ENCODE measurements at places on chromosomes 1 and 21. TPM values are rescaled to one million over a fixed set of nuclear protein-coding genes. Genes with fewer than 3 reads are reported as not detected.

KCND3 gene
- total RNA-seq = 0.07 TPM

DNA sequence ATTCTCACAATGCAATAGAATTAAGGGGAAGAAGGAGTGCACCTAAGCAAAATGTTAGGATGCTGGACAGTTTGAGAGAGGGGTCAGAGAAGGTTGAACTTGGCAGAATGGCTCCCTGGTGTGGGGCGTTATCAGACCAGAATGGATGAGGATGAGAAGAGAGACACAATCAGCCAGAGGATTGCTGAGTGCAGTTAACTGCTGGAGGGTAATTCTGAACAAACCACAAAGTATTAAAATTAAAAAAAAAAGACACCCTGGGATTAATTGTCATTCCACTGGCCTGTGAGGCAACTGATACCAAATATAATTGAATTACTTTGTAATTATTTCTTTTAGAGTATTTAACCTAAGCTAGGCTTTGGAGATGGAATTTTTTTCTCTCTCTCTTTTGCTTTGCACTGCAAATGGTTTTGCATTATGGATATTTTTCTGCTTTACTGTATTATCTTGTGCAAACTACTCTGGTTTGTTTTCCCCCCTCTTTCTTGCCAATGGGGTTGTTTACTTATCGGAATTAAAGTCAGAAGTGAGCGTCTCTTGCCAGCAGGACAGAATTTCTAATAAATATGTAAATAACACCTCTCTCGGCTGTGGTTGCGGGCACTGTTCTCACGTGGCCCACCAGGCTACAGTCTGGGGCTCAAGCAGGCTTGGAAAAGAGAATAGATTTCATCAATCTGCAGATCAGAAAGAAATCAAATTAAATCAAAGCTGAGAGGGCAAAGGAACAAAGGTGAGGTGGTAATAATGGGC lies 572.9 kb upstream of the CAMK1G start:
- no peak for DNase-seq

TCHH gene
- total RNA-seq = not detected

GRCh38 chr1:14786109-14786675 lies 187.7 kb downstream of the KAZN start:
- no peak for DNase-seq

ADAMTS5 gene
- not detected for total RNA-seq

LEFTY2 gene
- not detected for total RNA-seq

OR6N1 gene
- not detected for total RNA-seq

MYOM3 gene
- not detected for total RNA-seq

DAB1 gene
- total RNA-seq = 4.0 TPM

BCL2L15 gene
- 2.2 TPM for total RNA-seq

CELF3 gene
- not detected for total RNA-seq

BRDT gene
- total RNA-seq = not detected

PALMD gene
- total RNA-seq = not detected

- DNase-seq = no peak
Measured at GRCh38 chr1:65150583-65151263, 2.7 kb downstream of the AK4 start.

GRCh38 chr1:155974208-155975115 lies 3.9 kb downstream of the ARHGEF2 start:
- DNase-seq = no peak

LCA5L gene
- total RNA-seq = not detected

DNA sequence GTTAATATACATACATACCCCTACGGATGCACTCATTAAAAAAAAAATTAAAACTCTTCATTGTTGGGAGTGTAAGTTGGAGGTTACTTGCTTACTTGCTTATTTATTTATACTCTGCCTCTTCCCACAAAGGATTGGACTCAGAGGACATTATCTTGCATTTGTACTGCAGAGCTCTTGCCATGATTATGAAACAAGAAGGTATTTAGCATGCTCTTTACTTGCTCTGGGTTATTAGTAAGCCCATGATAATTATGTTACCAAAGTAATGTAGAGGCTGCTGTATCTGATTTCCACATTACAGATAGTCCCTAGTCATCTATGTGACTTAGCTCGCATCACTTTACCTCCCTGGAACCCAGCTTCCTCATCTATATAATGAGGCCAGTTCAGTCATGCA lies 355.1 kb upstream of the PTBP2 start:
- no peak for DNase-seq

DNA sequence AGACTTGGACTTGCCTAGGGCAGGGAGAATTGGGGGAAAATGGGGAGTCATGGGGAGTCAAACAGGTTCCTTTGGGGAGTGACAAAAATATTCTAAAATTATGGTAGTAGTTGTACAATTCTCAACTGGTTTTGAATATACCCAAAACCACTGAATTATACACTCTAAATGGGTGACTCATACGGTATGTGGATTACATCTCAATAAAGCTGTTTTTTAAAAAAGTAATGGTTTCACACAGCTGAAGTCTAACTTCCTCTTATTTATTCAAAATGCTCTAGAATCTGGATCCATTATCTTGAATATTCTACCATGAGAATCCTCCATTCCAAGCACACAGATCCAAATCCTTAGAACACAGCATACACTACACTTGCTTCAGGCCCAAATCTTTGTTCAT lies 11.1 kb downstream of the EIF4G3 start:
- DNase-seq = no peak

KIF17 gene
- not detected for total RNA-seq

GRCh38 chr1:65825741-65826140 lies 33.0 kb downstream of the PDE4B start:
- no peak for DNase-seq

GRCh38 chr1:54318246-54318814 lies 87.9 kb downstream of the SSBP3 start:
- DNase-seq = no peak

ARHGEF19 gene
- 10.4 TPM for total RNA-seq

GRCh38 chr1:37865348-37866120 lies 6.1 kb upstream of the MTF1 start:
- no peak for DNase-seq

ACTL8 gene
- not detected for total RNA-seq

DNA sequence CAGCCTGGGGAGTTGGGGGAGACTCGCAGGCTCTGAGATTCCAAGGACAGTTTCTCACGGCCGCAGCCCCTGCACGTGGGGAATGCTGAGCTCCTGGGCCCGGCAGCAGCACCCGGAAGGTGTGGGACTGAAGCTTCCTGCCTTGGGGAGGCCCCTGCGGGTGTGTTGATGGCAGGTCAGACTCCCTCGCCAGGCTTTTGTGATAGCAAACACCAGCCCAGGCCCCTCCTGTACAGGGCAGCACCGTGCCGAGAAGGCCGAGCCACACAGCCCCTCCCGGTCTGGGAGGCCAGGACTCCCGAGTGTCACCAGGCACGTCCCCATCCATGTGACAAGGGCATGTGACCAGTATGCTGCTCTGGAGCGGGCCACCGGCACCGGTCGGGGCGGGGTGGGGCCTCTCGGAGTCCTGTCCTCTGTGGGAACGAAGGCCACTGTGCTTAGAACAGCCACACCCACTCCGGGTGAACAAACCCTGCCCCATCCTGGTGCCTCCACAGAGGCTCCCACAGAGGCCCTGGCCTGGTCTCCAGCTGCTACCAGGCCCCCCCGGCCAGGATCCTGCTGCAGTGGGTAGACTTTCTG lies 31.1 kb upstream of the ARHGEF16 start:
- DNase-seq = no peak

DNA sequence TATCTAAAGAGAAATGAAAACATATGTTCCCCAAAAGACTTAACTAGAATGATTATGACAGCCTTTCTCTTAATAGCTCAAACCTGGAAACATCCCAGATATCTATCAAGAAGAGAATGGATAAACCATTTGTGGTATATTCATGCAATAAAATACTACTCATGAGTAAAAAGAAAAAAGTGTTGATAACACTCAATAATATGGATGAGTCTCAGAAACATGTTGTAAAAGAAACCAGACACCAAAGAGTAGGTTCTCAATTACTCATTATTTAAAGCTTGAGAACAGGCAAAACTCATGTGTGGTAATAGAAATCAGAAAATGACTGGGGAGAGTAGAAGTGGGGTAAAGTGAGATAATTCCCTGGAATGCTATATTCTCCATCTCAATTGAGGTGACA lies 154.1 kb downstream of the PHTF1 start:
- DNase-seq = no peak

GRCh38 chr1:240237305-240237721 lies 145.6 kb downstream of the FMN2 start:
- no peak for DNase-seq

DNA sequence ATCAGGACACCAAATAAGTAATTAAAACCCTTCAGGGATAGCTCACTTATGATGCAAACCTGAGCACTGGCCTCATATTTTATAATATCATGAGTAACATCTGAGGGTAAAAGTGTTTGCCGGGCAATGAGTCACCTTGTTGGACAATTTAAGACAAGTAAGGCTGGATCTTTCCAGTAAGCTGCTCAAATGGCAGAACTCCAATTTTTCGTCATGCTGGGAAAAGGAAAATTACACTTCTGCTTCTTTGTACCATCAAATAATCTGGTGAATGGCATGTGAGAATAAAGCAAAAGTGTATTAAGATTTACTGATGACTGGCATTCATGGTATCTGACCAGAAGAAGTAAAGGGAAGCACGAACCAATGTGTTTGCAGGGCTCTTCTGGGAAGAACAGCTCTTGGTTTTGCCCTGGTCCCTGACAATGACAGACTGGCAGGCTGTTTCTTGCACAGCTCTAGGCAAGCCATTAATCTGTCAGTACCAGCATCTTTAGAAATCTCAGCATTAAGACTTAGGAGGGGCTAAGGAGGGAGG lies 392.2 kb downstream of the VAV3 start:
- DNase-seq = no peak

DENND2C gene
- 2.2 TPM for total RNA-seq

OR2L13 gene
- not detected for total RNA-seq

A3GALT2 gene
- not detected for total RNA-seq

CELSR2 gene
- total RNA-seq = 2.5 TPM

DNA sequence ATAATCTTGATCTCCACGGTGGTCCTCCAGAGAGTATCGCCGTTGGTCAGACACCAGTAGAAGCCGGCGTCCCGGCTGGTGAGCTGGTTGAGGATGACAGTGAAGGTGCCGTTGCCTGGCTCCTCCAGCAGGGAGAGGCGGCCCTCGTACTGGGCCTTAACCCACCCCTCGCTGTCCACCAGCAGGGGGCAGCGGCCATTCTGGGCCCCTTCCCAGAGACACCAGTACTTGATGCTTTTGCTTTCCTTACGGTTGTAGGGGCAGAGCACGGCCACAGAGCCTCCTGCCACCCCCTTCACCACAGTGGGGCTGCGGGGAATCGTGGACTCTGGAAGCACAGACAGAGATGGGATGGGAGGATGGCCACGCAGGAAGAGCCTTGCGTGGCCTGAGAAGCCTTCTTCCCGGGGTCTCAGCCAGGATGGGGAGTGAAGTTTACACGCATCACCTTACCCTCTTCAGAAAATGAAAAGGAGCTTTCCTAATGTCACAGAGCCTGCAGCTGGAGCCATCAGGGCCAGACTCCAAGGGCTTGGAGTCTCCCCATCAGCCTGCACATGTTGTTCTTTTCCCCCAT lies 10.7 kb downstream of the PIGR start:
- DNase-seq = no peak

DNA sequence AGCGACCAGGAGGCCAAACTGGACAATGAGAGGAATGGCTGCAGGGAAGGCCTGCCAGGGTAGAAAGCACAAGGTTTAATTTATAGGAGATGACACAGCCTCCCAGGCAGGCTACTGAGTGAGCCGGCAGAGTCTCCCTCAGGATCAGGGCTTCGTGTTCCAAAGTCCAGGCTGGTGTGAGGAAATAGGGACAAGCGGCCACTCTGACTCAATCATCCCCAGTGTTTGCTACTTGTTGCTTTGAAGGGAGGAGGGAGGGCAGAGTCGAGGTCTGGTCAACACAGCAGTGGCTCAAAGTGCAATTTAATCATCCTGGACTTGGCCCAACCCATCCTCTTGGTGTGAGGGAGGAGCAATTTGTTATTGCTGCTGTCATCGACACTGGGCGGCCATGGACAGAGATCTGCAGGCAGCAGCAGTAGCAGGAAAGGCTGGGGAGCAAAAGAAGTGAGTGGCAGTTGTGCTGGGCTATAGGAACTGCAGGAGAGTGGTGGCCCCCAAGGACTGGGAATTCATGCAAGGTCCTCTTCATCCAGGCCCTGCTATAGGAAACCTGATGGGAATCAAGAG lies 27.5 kb downstream of the TBX15 start:
- no peak for DNase-seq

All from CD4-positive, CD25-positive, alpha-beta regulatory T cell (primary cell).